ENCODE measurements at places on chromosomes 7 and 10.

DNA sequence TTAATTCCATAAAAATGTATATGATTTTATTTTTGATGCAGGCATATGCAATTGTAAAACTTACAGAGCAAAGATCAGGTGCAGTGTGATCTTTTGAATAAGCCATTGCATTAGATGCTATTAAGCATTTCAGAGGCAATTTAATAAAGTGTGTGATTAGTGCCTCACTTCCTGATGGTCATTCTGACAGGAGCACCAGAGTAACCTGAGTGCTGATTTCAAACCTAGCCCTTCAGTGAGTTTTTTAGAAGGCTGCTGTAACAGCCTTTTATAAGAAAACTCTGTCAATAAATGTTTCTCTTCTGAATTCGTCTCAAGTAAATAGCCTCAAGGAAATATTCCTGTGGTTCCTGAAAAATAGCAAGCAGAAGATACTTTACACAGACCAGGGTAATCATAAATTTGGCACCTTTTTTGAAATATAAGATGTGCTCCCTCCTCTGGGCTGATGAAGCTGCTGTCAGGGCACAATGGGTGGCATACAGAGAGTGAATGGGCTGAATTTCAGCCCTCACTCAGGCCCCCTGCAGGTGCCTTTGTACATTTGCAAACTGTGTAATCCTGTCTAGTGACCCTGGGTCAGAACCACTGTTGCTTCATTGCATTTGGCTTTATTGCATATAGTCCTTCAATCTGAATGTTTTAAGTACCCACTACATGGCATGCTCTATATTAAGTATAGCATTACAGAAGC lies 193.7 kb upstream of the CSTF2T start:
- DNase-seq = no peak

DNA sequence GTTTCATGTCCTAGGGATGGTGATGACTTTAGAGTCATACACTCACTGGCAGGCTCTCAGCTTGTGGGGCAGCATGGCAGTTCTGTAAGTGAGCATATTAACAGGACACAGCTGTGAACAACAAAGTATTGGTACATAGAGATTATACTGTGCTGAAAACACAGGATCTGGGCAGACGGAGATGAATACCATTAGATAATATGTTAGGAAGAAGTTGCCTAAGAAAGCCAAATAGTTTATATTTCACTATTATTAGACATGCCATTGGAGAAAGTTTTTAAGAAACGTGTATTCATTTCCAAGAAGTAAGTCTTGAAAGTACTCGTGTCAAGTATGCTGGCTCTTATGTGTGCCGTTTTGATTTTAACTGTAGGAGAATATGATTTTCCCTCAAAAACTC lies 274.5 kb downstream of the INHBA start:
- no peak for DNase-seq

DNA sequence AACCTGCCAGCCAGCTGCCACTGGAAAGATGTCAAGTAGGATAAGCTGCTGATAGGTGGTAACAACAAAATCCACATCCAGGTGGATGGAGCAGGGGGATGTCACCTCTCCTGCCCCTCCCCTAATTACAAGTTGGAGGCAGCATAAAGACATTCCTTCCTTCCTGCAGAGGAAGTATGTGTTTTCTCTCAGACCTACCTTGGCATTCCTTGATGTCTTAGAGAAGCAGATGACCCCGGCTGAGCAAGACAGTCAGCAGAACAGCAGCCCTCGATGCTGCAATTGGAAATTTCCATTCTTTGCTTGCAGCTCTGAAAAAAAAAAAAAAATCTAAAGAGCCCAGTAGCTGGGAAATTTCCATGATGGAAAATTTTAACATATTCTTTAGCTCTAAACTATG lies 137.5 kb upstream of the MKLN1 start:
- no peak for DNase-seq

- DNase-seq = no peak
Measured at GRCh38 chr10:131841131-131841660, 59.6 kb upstream of the PPP2R2D start.

- DNase-seq = no peak
Measured at GRCh38 chr7:111113263-111114017, 22.5 kb downstream of the LRRN3 start.

DNA sequence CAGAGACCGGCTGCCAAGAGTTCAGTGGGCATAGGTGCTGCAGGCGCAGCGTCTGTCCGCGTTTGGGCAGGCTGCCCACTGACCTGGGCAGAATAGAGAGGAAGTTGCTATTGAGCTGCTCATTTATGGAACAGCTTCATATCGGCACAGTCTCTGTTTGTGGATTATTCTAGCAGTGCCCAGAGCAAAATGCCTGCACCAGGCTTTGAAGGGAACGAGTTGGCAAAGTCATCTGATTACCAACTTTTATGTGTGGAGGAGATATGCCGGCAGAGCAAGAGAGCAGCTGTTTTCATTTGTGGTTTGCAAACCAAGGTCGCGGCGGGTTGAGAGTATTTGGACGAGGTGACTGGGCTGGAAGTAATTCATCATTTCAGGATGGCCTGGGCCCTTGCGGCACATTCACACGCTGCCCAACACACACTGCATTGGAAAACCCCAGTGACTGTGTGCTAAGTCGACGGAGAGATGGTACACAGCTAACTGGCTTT lies 228.5 kb downstream of the TCERG1L start:
- DNase-seq = no peak

GRCh38 chr10:58362027-58362789 lies 23.0 kb upstream of the TFAM start:
- DNase-seq = no peak

- peak; percentile 70 for DNase-seq
Measured at GRCh38 chr10:59708816-59709394, 745 bp downstream of the SLC16A9 start.

GRCh38 chr7:43491984-43492383 lies 90.9 kb upstream of the STK17A start:
- no peak for DNase-seq

- no peak for DNase-seq
Measured at GRCh38 chr7:26743205-26743604, 121.2 kb downstream of the SKAP2 start.

DNA sequence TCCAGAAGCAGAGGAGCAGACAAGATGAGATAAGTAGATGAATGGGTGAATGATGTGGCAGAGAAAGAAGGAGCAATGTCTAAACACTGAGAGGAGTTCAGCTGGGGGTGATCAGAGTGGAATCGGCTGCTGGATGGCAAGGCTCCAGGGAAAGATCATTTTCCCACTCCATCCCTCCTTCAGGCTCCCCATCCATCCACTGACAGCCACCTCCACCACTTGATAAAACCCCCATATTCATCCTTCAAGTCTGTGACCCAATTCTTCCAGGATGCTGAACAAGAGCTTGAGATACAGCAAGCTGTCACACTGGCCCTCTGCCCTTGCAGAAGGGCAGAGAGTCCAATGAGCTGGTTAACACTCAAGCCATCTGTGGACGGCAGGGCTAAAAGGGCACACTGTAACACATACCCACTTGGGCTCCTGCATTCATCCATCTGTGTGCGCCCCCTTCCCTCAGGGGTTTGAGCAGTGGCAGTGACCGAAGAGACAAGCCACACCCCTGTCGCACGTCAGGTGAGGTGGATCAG lies 30.8 kb upstream of the CACNB2 start:
- no peak for DNase-seq

- no peak for DNase-seq
Measured at GRCh38 chr10:85851325-85851724, 515.3 kb downstream of the GRID1 start.

- DNase-seq = no peak
Measured at GRCh38 chr10:104281694-104282093, 12.7 kb downstream of the GSTO2 start.

DNA sequence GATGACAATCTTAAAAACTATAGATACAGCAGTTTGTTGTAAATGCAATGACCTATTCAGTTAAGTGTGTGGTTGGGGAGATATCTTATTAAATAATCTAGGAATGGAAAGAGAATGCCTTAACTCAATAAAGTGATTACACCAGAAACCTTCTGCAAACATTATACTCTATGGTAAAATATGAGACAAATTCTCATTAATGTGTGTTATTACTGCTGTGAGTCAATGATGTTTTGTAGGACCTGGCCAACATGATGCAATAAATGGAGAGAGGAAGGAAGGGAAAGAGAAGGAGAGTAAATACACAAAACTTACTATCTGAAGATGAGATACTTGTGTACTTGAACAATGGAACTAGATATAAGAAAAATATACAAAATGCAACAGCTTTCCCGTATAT lies 25.1 kb downstream of the MKX start:
- no peak for DNase-seq

DNA sequence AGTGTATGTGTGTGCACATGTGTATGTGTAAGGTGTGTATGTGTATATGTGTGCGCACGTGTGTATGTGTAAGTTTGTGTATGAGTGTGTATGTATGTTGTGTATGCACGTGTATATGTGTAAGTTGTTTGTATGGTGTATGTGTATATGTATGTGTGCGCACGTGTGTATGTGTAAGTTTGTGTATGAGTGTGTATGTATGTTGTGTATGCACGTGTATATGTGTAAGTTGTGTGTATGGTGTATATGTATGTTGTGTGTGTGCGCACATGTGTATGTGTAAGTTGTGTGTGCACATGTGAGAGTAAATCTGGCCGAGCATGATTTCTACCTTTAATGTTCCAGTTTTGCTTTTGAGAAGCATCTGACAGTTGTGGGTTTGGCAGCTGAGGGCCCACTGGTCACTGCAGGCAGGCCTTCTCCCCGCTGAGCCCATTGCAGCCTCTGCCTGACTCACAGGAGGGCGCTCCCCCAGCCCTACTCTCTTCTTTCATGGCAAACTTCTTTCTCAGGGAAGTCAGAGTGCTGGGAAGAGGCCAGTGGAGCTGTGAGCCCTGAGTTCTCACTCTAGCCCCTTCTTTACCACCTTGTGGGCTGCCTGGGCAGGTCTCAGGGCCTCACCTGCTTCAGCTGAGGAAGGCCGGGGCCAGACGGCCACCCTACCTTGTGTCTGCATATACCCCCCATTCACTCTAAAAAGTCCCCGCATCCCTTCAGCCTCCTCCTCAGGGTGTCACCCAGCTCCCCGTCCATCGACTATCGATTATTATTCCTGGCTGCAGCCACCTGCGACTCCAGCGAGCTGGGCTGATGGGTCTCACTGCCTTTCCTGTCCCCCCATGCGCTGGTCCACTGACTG lies 11.2 kb downstream of the WDR86 start:
- DNase-seq = no peak

GRCh38 chr7:116021237-116021636 lies 9.3 kb downstream of the TFEC start:
- DNase-seq = no peak

- no peak for DNase-seq
Measured at GRCh38 chr10:96656198-96656577, 64.1 kb downstream of the PIK3AP1 start.

DNA sequence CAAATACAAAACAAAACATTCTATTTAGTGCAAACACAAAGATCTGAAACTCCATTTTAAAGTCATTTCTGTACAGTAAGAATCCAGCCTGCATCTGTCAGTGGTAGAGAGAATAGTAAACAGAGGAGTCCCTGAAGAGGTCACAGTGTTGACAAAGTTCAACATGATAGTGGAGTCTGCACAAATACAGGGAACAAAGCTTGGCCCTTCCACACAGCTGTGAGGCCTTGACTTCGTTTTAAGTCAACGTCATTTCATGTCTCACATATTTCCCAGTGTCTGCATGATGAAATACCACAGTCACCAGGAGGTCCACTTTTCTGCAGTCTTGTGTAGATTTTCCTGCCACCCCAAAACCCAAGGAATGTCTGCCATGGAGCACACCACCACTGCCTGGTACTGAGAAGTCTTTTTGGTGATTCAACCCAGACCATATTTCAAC lies 33.0 kb downstream of the CYP26A1 start:
- no peak for DNase-seq

- DNase-seq = no peak
Measured at GRCh38 chr7:142717453-142717852, 31.8 kb upstream of the PRSS1 start.

- DNase-seq = no peak
Measured at GRCh38 chr10:33052915-33053810, 95.1 kb upstream of the ITGB1 start.

- DNase-seq = no peak
Measured at GRCh38 chr10:28719789-28720436, 42.6 kb downstream of the BAMBI start.

DNA sequence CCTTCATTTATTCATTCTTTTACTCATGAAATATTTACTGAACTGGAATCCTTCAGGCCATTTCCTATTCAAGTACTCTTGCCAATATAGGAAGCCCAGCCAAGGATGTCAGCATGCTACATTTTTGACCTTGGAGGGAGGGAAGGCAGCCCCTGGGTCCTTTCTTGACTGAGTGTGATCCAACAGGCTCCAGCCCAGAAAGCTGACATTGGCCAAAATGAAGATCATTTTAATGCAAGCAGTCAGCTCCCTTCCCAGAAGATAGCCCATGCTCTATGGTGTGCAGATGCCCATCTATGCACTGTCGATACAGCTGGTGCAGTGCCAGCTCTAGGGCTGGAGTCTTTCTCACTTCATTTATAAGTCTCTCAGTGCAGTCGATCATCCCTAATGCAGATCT lies 646.0 kb downstream of the KCNMA1 start:
- DNase-seq = no peak

DNA sequence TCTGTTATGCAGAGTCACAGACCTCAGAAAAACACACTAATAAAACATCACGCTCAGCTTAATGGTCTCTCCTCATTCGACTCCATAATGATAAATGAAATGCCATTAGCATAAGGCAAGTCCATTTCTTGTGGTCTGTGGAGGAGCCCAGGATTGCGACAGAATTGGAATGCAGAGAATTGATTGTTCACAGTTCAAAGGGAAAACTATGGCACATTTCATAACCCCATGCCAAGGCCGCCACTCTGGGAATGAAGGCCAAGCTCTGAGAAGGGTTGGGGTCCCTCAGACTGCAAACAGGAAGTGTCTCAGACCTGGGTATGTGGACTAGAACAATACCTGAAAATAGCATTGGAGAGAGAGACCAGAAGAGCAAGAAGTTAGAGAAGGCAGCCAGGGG lies 398.9 kb downstream of the ADRA2A start:
- DNase-seq = no peak

DNA sequence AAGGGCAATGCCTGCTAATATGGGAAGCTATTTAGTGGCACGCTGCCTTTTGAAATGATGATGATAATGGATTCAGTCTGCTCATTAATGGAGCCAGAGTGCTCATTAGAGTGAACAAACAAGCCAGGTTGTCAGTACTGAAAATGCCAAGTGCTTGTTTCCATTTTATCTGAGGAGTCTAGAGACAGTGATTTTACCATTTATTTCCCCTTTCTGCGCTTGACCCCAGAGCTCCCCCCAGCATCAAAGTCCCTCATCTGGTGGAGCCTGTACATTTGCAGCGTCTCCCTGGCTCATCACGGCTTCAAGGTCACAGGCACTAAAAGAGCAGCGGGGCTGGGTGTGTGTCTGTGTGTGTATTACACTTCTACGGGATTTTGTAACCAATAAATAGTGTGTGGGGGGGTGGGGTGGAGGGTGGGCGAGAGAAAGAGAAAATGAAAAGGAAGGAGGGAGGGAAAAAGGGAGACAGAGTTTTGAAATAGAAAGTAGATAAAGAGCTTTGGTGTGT lies 553.8 kb downstream of the TFEC start:
- DNase-seq = no peak

DNA sequence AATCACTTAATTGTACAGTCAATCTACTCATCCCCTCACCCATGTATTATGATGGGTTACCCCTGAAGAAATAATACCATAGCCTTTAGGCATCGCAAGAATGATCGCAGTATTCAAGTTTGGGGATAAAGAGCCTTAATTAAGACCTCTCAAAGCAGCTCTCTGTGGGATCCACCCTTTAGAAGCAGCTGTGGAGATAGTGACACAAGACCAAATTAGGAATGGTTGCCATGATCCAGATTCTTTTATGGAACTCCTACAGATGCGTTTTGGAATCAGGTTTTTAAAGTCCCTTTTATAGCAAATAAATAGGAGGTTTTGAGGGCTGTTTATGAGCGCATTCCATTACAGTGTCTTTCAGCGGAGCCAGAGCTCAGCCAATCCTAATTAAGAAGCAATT lies 12.2 kb downstream of the TES start:
- no peak for DNase-seq

All from colonic mucosa (tissue), 4 donors.